ENCODE measurements at places on chromosomes 13 and 19.

DNA sequence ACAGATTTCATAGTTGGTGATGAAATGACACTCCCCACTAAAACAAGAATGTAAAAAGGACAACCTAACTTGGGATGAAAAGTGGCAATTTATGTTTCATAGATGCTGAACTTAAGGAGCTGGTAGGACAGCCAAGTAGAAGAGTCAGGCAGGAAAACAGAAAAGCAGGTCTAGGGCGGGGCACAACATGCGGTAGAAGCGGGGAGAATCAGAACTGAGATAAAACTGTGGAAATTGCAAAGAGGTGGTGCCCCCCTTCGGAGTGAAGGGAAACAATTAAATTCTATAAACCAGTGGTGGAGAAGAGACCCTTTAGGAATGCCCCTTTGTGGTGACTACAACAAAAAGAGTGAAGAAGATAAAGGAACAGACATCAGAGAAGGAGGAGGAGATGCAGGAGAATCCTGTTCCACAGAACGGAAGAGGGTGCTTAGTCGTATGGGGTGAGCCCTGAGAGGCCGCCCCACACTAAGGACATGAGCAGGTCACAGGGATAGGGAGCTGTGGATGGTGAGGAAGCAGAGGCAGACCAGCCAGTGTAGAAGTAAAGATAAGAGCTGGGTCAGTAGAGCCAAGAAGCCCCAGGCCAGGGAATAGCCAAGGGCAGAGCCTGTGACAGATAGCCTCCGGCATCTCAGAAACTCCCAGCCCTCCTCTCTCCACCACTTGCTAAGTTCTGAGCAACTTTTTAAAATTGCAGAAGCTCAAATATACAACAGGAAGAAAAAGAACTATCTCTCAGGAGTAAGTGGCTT lies 100.3 kb upstream of the DOCK9 start:
- no peak for DNase-seq

- DNase-seq = peak; percentile 30
Measured at GRCh38 chr13:46551410-46552302, 1.3 kb upstream of the LRCH1 start.

DNA sequence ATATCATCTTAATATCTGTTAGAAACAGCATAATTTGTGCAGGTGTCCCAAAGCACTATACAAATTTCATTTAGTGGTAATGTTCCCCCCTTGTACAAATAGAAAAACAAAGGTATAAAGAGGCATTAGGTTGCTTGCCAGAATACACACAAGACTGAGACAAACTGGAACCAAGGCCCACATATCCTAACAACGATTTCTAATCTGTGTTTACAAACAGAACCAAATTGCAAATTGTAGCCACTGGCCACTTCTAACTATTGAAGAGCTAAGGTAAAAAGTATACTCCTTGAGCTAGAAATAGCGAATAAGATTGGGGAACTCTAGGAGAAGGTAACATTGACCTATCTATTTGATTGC lies 526.1 kb downstream of the KLF12 start:
- no peak for DNase-seq

DNA sequence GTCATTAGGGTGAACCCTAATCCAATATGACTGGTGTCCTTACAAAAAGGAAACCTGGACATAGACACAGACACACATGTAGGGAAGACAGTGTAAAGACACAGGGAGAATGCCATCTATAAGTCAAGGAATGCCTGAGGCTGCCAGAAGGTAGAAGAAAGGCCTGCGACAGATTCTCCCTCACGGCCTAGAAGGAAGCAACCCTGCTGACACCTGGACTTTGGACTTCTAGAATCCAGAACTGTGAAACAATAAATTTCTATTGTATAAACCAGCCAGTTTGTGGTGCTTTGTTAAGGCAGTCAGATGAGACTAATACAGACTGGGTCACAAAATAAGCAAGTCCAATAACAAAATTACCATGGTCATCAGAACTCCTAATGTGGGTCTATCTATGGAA lies 120.4 kb downstream of the ENOX1 start:
- DNase-seq = no peak

DNA sequence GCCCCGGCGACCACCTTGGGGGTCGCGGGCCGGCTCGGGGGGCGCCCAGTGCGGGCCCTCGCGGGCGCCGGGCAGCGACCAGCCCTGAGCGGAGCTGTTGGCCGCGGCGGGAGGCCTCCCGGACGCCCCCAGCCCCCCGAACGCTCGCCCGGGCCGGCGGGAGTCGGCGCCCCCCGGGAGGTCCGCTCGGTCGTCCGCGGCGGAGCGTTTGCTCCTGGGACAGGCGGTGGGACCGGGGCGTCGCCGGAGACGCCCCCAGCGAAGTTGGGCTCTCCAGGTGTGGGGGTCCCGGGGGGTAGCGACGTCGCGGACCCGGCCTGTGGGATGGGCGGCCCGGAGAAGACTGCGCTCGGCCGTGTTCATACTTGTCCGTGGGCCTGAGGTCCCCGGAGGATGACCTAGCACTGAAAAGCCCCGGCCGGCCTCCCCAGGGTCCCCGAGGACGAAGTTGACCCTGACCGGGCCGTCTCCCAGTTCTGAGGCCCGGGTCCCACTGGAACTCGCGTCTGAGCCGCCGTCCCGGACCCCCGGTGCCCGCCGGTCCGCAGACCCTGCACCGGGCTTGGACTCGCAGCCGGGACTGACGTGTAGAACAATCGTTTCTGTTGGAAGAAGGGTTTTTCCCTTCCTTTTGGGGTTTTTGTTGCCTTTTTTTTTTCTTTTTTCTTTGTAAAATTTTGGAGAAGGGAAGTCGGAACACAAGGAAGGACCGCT lies 729 bp downstream of the STK11 start:
- DNase-seq = no peak

DNA sequence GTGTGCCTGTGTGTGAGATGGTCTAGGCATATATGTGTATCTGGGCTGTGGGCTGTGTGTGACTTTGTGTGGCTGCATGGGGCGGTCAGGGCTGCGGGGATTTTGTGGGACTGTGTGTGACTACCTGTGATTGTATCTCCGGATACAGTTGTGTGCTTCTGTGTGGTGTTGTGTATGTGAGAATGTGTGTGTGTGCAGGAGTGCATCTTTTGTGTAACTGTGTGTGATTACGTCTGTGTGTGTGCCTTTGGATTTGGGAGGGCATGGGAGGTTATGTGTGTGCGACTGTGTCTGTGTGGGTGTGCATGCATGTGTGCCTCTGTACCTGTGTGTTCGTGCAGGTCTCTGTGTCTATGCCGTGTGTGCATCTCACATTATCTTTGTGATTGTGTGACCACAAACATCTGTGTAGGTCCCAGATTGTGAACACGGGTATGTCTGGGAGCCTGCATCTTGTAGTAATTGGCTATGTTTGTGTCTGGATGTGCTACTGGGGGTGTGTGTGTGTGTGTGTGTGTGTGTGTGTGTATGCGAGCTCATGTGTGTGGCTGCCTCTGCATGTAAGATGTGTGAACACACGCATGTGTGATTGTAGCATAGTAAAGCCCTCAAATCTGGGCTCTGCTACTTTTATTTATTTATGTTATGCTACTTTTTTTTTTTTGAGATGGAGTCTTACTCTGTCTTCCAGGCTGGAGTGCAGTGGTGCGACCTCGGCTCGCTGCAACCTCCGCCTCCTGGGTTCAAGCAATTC lies 7.6 kb downstream of the EHD2 start:
- DNase-seq = no peak

DNA sequence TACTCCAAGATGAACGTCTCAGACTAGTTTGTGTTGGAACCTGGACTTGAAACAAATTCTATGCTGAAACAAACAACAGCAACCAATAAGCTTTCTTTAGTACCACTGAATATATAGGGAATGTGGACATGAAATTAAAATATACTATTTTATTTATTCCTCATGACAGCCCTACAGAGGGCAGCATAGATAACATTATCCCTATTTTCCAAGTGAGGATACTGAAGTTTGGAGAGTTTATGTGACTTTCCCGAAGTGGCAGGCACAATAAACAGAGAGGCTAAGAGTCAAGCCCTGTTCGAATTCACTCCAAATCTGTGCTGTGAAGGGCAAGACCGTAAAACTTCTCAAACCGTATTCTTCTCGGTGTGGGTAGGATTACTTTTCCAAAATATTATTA lies 509.9 kb upstream of the GPC6 start:
- DNase-seq = no peak

DNA sequence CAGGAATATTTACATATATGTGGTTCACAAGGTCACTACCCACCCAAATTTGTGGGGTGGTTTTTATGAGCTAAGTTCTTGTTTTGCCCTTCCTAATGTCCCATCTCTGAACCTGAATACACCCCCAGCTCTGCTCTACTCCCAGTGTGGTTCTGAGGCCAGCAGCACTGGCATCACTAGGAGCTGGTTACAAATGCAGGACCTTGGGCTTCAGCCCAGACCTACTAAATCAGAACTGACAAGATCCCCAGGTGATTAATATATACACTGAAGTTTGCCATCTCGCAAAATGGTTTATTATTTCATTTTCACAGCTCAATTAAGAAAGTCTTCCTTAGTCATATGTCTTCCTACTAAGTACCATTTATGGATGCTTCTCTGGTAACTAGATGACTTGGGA lies 67.9 kb downstream of the FOXO1 start:
- DNase-seq = no peak
